Stimulated activated CD4-positive, alpha-beta T cell treated with anti-CD3 and anti-CD28 coated beads, TNF-alpha, amount 100 ng/mL, for 48 hours (primary cell): ENCODE measurements at places on chromosomes 6 and 20.

- DNase-seq = no peak
Observed at GRCh38 chr6:94751641-94752329, 825.5 kb upstream of the MANEA start.

GRCh38 chr6:36840432-36841403, 1.5 kb upstream of the CPNE5 start:
- DNase-seq = peak; percentile 8

GRCh38 chr6:92623431-92623830, 795.9 kb downstream of the EPHA7 start:
- no peak for DNase-seq

- DNase-seq = peak; percentile 68
Observed at GRCh38 chr6:53725791-53726575, 60.4 kb upstream of the KLHL31 start.

DNA sequence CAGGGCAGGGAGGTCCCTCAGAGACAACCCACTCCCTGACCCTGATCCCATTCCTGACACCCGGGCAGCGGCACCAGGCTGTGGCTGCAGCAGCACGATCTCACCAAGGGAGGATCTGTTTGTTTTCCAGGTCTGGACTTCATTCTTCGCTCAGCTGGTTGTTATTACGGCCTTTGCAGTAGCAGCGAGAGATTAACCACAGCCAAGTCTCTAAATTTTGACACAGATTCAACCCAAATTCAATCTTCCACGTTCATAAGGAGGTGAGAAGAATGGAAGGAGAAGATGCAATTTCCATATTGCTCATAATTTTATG, 91.1 kb upstream of the THBS2 start:
- no peak for DNase-seq
